ENCODE measurements at places on chromosomes 7 and 10.

DNA sequence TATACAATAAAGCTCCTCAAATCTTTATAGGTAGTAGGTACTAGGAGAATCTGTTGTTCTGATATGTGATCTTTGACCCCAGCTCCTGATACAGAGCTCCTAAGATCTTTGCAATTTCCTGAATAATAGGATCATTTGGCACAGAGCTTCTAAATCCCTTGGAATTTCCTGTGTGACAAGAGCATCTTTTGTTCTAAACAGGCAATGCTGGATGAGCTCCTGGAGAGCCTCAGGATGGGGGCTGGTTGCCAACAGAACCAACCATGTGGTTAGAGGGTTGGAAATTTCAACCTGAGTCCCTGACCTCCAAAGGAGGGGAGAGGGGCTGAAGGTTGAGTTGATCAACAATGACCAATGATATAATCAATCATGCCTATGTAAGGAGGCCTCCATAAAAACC, 629.0 kb downstream of the CCSER2 start:
- no peak for DNase-seq

DNA sequence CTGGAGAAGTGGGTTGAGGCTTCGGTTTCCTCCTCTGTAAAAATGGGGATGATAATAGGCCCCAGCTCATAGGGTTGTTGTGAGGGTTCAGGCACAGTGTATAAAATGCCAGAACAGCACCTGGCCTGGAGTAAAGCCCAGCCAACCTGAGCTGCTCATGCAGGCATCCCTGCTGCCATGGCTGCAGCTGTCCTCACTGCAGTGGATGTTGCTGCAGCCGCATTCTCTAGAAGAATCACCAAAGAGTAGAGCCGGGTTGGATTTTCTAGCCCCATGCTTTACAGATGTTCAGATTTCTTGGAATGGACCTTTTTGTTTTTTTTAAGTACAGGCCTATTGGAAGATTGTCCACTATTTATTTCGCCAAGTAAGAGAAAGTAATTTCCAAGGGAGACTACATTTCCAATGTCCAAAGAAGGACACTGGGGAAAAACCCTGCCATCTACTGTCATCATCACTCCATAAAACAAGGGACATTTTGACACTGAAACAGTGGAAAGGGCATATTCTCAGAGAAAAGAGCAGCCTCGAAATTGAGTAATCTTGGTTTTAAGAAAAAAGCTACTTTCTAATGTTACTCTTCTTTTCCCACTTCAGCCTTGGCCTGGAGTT, 147.5 kb upstream of the TCF7L2 start:
- no peak for DNase-seq

- peak; percentile 67 for DNase-seq
Measured at GRCh38 chr10:3482200-3482993, 302.6 kb downstream of the KLF6 start.

- no peak for DNase-seq
Measured at GRCh38 chr10:18473424-18474117, 177.8 kb downstream of the NSUN6 start.

- DNase-seq = no peak
Measured at GRCh38 chr7:36497775-36498174, 108.1 kb downstream of the ANLN start.

DNA sequence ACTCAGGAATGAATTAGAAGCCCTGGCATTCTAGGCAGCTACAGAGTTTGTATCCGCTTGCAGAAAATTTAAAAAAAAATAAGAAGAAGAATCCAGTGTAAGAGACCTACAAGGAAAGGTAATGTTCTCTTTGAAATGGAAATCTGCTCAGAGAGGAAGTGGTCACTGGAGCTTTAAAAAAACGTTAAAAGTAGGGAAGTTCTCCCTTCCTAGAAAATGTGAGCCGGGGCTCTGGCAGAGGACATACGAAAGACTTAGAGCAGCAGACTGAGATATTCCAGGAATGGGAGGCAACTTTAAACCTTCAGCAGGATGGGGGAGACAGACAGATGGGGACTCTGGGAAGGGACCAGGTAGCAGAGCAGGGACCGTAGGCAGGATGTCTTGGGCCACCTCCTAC, 149.4 kb upstream of the NPS start:
- DNase-seq = no peak

DNA sequence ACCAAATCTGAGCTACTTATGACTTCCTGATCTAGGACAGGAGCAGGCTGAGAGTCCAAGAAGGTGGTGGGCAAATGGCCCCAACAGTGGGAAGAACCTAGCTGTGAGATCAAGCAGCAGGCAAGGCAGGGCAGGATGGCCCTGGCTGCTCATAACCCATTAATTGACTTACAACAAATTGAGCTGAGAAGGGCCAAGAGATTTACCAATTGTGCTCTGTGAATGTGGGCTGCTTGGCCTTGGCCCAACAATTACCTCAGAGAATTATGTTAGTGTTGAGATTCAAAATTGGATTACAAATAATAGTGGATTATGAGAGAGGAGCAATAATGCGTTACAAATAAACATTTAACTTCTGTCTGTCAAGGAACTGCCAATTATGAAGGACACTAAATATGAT, 956.5 kb downstream of the KCNMA1 start:
- no peak for DNase-seq

GRCh38 chr7:107708956-107709355, 35.0 kb upstream of the CBLL1 start:
- DNase-seq = no peak

DNA sequence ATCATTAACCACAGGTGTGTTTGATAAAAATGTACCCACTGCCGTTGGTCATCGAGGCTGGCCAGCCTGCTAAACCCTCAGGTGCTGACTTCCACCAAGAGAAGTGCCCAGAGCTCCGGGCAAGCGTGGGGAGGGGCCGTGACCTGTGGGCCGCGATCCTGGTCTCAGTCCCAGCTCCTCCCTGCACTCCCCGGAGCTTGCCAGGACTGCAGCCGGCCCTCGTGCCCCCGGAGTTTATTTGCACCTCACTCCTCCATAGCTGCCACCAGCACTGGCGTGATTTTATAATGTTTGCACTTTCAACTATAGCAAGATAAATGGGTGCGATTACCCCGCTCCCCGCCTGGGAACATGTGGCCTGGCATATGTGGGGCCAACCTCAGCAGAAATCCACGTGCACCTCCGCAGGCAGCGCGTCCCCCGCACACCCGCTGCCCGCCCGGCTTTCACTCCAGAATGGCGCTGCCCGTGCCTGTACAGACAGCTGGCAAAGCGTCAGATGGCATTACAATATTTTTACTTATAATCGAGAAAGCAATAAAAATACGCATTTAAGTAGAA, 30.8 kb downstream of the UNCX start:
- no peak for DNase-seq

DNA sequence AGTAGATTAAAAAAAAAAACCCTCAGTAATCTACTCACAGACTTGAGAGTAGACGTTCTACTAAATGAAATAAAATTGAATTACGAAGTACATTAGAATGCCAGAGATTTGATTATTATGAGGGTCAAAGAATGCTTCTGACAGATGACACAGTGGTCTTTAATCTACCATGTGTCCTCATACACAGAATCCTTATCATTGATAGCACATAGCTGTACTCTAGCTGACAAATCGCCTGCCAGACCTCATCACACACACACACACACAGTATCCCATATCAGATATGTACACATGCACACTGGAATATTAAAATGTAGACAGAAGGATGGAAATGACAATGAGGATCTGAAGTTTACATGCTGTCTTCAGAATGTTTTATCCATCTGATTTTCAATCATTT, 104.6 kb downstream of the SORCS1 start:
- DNase-seq = no peak

GRCh38 chr7:148155000-148155399, 435.6 kb upstream of the C7orf33 start:
- DNase-seq = no peak

DNA sequence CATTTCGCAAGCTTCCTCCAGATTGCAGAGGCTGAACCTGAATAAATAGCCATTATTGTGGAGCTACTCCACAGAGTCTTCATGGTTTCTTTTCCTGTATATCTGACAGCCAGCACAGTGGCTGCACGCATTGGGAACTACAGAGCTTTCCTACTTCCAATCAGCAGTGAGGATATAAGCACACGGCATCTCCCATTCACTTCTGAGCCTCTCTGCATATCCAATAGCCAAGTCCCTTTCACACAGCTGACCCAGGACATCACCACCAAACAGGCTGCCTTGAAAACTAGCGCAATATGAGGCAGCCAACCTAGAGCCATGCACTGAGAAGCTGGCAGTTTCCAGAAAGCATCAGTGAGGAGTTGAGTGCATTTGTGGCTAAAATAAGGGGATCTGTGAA, 11.6 kb downstream of the C10orf90 start:
- DNase-seq = no peak

DNA sequence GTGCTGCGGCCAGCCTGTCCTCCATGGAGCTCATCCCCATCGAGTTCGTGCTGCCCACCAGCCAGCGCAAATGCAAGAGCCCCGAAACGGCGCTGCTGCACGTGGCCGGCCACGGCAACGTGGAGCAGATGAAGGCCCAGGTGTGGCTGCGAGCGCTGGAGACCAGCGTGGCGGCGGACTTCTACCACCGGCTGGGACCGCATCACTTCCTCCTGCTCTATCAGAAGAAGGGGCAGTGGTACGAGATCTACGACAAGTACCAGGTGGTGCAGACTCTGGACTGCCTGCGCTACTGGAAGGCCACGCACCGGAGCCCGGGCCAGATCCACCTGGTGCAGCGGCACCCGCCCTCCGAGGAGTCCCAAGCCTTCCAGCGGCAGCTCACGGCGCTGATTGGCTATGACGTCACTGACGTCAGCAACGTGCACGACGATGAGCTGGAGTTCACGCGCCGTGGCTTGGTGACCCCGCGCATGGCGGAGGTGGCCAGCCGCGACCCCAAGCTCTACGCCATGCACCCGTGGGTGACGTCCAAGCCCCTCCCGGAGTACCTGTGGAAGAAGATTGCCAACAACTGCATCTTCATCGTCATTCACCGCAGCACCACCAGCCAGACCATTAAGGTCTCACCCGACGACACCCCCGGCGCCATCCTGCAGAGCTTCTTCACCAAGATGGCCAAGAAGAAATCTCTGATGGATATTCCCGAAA, 2.7 kb downstream of the PIK3CG start:
- DNase-seq = peak; percentile 54

DNA sequence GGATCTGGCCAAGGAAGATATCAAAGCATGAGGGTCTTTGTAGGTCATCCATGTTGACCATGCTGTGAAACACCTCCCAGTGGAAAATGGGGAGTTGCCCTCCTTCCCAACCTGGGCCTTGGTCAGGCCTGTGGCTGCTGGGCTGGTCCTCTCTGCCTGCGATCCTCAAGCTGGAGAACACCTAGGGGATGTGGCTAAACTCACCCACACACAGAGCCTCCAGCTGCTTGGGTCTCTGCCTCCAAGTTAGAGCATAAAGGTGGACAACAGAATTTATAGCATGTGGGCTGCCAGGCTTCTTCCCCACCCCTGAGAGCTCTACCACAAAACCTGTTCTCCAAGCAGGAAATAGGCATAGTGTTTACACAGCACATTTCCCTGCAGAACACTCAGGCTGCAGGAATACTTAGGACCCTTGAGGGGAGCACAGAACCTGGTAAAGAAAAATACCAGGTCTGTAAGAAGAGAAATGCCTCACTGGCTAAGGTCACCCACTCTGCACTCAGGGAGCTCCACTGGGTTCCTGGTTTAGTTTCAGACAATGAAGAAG, at the start of gene SFTPA2:
TSS of gene SFTPA2 (minus strand) at position 248 of the 550 bp plus-strand sequence. CDS start 924 bp downstream, outside the sequence.
- no peak for DNase-seq

GRCh38 chr10:98257198-98257597, 10.8 kb downstream of the LOXL4 start:
- DNase-seq = no peak

GRCh38 chr10:129394518-129395328, 72.3 kb upstream of the MGMT start:
- DNase-seq = no peak

GRCh38 chr7:112930787-112931186, 140.6 kb upstream of the TMEM168 start:
- DNase-seq = no peak

- DNase-seq = no peak
Measured at GRCh38 chr10:31618541-31619291, 299.7 kb downstream of the ZEB1 start.

DNA sequence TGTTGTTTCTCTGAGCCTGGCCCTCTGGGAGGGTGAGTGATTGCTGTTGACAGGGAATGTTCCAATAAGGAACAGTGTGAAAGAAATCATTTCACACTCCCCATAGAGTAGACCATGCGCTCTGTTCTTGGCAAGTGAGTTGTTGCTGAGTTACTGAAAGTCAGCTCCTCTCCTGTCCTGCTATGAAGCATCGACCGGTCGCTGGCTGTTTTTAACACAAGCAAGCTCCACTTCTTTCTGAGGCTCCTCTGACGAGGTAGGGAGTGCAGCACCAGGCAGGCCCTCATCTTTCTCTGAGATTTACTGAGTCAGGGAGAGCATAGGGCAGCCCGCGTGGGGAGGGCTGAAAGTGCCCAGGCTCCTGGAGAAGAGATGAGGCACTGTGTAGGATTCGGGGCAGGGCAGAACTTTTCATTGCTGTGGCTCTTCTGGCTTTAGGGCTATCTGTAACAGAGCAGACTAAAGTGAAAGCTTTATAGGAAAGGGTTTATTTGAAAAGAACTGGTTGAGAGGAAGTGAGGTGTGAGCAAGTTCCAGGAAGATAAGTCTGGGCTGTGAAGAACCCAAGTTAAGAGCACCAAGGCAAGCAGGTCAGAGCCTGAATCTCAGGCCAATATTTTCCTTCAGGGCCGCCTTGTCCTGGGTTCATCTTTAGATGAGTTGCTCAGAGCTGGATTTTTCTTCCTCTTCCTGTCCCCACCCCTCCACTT, 332.2 kb downstream of the CCSER2 start:
- no peak for DNase-seq

DNA sequence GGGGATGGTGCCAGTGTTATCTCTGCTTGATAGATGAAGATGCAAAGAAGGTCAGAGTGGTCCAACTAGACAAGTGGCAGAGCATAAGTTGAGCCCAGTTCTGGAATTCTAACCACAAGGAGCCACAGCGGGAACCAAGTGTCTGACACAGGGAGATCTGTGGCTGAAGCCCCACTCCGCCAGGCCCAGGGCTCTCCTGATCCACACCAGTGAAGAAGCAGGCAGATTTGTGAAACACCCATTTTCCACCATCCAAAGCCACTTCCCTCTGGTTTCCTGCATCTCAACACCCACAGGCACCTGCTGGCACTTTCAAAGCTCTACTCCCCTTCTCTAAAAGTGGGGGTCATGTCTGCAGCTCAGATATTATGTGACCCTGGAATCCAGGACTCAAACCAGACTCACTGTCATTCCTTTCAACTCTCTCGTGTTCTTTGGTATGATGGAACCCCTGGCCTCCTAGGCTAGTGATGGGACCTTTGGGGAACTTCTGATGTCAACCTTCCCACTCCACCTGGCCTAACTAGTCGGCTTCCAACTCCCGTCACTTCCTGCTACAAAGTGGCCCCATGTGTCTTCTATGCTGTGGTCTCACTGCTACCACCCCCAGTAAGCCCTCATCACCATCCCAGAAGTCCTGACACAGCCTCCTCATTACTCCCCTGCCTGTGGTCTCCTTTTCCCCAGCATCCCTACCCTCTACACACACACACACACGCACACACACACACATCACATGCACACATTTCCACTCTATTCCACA, 177.6 kb downstream of the GRID1 start:
- DNase-seq = no peak

Measured in RWPE2 (cell line).